Cardiac fibroblast (primary cell): ENCODE measurements at places on chromosomes 5 and 9.

GRCh38 chr5:102832445-102832844 lies 77.3 kb downstream of the PAM start:
- DNase-seq = no peak

DNA sequence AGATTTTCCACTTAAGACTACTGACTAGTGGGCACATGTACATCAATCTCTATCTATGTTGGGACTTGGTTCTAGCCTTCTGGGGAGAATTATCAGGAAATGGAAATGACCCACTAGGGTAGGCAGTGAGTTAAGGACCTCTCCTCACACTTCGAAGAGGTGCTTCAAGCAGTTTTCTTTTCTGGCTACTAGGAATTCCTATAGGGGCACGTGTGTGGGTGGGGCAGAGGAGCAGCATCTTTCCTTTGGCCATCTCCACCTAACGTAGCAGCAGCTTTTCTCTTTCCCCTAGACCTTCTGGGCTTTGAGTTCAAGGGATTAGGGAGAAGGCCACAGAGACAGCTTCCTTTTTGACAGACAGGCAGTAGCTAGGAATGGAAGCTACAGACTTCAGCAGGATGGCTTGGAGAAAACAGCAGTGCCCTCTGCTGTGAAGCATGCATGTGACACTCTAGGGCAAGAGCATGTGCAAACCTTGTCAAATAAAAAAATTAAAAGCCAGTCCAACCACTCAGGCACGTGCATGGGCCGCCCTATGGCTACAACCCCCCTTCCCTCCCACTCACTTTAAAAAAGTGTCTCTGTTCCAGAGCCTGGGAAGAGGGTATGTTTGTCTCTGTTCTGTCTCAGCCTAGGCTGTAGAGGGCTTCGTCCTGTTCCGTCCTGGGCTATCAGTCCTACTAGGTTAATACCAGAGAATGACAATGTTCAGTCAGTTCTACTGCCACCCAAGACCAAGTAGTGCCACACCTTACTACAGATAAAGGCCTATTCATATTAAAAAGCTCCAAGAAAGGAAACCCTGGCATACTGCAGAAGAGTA lies 8.7 kb upstream of the GFRA3 start:
- DNase-seq = peak; percentile 66

DNA sequence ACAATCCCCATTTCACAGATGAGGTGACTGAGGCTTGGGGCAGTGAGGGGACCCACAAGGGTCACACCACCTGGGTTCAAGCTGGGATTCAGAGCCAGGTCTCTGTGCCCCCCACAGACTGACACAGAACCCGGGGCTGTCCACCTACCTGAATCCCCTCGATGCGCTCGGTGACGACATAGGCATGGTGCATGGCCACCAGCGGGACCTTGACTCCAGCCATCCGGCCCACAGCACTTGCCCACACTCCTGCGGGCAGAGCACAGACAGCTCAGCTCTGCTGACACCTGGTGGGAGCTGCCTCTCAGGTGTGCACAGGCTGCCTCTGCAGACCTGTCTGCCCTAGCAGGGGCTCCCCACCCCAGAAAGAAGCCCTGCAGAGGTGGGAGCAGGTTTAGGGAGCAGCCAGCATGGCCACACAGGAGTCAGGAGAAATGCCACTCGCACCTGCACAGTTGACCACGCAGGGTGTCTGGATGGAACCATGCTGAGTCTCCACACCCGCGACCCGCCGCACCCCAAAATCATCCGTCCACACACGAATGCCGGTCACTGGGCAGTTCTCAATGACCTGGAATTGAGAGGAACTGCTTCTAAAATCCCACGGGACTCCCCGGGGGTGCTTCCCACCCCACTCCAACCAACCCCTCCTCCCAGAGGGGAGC lies 8.4 kb downstream of the SARDH start:
- no peak for DNase-seq

- no peak for DNase-seq
Observed at GRCh38 chr5:77117161-77117560, 30.1 kb upstream of the ZBED3 start.

GRCh38 chr5:10768328-10768899 lies 7.4 kb upstream of the DAP start:
- DNase-seq = no peak

- no peak for DNase-seq
Observed at GRCh38 chr5:36055984-36056383, 10.7 kb downstream of the UGT3A2 start.

- DNase-seq = peak; percentile 42
Observed at GRCh38 chr5:102561894-102562760, 63.3 kb upstream of the SLCO6A1 start.

GRCh38 chr5:36875790-36876298 lies 725 bp upstream of the NIPBL start:
- peak; percentile 81 for DNase-seq

GRCh38 chr5:154072414-154073171 lies 33.8 kb downstream of the MFAP3 start:
- DNase-seq = peak; percentile 79

DNA sequence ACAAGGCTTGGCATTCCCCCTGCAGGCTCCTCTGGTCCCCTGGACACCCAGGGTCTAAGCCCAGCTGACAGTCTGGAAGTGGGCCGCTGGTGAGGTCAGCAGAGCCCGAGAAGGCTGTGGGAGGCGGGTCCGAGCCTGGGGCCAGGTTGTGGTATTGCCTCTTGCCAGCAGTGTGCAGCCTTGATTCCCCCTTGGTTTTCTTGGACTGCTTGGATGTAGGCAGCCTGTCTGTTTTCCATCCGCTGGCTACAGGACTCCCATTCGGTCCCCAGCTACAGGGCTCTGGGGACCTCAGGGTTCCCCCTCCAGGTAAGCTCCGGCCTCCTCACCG lies 1.6 kb downstream of the AIF1L start:
- DNase-seq = no peak

DNA sequence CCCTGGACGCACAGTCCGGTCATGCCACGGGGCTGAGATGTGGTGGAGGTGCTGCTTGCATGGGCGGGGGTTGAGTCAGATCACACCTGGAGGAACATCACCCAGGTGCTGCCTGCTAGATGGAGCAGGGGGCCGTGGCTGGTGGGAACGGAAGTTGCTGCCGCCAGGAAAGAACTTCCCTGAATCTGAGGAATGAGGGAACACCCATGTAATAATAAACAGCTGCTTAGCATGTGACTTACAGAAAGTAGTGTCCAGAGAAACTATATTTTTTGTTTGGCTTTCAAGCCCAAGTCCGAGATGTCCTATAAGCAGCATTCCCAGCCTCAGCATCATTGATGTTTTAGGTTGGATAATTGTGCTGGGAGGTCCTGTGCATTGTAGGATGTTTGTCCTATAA lies 27.1 kb upstream of the FAM240B start:
- no peak for DNase-seq

- no peak for DNase-seq
Observed at GRCh38 chr5:1056611-1057484, 48.2 kb downstream of the NKD2 start.

- peak; percentile 54 for DNase-seq
Observed at GRCh38 chr5:95631991-95632675, 12.2 kb downstream of the GPR150 start.

DNA sequence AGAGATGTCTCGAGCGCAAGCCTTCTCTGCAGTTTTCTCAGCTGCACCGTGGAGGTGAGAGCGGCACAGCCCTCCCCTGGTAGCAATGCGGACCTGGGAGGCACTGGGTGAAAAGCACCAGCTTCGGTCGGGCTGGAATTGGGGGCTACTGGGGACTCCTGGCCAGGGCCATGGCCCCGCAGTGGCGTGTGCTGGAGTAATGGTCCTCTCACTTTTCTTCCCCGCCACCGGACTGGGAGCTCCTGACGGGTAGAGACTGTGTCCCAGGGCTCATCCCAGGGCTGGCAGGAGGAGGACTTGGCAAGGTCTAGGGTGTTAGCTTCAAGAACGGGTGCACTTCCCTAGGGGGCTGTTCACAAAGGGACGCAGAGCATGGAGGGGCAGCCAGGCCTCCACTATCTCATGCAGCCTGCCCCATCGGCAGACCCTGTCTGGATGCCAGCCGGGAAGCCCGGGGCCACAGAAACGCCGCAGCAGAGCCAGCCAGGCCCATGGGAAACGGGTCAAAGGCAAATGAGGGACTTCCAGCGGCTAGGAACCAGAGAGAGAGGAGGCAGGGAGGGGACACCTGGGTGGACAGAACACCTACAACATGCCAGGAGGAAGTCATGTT lies 92.6 kb upstream of the MVB12B start:
- DNase-seq = no peak

DNA sequence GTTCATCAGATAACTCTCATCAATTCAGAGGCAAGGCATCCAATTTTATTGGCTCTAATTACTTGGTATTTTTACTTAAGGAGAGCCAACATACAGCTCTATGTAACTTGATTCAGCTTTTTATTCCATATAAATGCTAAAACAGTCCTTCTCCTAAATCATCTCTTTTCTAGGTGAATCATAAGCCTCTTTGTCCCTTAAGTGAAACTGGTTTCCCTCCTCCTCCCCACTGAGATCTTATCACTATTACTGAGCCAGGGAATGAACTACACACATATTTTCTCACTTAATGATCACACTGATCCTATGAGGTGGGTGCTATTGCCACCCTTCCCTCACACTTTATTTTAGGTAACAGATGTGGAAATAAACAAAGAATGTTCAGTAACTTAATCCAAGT lies 1143.8 kb downstream of the MAT2B start:
- DNase-seq = no peak

DNA sequence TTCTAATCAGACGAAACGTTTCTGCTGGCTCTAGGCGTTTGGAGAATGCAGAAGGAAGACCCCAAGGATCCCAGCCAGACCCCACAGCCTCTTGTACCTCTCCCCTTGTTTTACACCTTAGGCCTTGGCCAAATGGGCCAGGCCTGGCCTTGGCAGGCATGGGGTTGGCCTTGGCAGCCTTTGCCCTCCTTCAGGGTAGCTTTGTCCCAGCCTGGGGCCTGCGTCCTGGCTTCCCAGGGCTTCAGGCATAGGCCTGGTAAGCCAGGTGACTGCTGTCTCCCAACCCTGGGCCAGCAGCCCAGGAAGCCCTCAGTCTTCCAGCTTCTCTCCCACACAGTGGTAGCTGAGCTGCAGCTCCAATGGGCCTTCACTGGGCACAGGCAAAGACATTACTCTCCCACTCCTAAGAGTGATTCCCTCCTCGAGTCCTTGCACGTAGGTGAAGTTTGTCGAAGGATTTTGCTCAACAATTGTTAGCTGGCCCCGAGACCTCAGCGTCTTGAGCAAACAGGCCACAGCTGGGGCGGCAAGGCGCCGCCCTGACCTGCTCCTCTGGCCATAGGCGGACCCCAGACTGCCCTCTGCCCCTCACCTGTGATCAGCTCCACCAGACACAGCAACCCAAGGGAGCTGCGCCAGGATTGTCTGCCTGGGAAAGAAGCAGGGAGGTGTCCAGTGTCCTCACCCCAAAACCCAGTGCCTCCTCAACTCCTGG lies 1.1 kb upstream of the PITX1 start:
- no peak for DNase-seq

DNA sequence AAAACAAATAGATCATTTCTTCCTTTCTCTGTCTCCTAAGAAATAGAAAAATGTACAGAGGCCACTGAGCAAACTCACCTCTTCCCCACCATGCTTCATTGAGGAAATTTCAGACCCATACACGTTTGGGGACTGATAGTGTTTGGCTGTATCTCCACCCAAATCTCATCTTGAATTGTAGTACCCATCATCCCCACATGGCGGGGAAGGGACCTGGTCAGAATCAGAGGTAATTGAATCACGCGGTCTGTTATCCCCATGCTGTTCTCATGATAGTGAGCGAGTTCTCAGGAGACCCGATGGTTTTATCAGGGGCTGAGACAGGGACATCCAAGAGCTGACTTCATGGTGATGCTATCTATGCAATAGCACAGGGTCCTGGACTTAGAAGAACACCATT lies 1655.8 kb downstream of the MAT2B start:
- no peak for DNase-seq

- no peak for DNase-seq
Observed at GRCh38 chr9:93464876-93465275, 11.5 kb upstream of the FAM120AOS start.

DNA sequence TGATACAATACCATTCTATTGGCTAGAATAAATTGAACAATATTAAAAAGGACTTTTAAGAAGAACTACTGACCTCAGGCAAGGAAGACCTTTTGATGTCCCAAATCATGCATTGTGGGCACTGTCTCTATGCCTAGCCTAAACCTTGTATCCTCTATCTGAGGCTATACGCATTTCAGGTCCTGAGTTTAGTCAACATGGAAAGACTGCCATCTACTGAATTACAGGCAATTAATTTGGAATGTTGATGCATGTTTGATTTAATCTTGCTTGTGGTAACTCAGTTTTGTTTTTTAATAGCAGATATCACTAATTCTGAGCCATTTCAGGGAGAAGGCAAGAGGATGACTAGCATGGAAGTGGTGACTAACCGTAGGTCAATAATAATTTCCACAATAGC lies 585.3 kb upstream of the CCNG1 start:
- no peak for DNase-seq

DNA sequence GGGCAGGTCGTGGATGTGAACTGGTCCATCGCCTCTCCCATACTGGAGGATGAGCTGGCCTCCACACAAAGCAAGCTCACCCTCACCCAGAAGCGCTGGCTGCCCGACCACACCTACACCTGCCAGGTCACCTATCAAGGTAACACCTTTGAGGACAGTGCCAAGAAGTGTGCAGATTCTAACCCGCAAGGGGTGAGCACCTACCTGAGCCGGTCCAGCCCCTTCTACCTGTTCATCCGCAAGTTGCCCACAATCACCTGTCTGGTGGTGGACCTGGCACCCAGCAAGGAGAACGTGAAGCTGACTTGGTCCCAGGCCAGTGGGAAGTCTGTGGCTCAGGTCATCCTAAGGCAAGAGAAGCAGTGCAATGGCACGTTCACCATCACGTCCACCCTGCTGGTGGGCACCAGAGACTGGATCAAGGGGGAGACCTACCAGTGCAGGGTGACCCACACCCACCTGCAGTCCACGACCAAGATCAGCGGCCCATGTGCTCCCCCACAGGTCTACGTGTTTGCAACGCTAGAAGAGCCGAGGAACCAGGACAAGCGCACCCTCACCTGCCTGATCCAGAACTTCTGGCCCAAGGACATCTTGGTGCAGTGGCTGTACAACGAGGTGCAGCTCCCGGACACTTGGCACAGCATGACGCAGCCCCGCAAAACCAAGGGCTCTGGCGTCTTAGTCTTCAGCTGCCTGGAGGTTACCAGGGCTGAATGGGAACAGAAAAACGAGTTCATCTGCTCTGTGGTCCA lies 71.3 kb downstream of the INSL6 start:
- DNase-seq = no peak

GRCh38 chr9:89496645-89497256 lies 1.2 kb downstream of the SEMA4D start:
- DNase-seq = no peak

DNA sequence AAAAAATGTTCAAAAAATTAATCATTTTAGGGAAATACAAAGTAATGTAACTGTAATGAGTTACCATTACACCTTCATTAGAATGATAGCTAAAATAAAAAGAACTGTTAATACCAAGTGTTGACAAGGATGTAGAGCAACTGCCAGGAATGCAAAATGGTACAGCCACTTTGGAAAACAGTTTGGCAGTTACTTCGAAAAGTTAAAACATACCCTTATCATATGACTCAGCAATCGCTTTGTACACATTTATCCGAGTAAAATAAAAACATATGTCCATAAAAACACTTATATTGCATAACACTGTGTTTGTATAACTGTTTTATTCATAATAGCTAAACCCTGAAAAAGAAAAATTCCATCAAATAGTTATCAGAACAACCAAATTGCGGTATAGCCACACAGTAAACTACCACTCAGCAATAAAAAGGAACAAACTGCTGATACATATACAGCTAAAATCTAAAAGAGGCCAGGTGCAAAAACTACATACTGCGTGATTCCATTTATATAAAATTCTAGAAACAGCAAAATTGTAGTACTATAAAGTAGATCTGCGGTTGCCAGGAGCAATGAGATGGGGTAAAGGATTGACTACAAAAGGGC lies 61.7 kb downstream of the RFX3 start:
- peak; percentile 45 for DNase-seq

GRCh38 chr5:151476016-151476415 lies 28.6 kb downstream of the SLC36A1 start:
- DNase-seq = no peak
